ENCODE measurements at places on chromosomes 2 and 18. TPM values are rescaled to one million over a fixed set of nuclear protein-coding genes. Genes with fewer than 3 reads are reported as not detected.

Gene TOGARAM2
- total RNA-seq, result not detected

Gene MOCOS
- total RNA-seq, result 1.4 TPM

Gene NAT8
- total RNA-seq, result not detected

Gene APCDD1
- total RNA-seq, result 20.5 TPM

Gene ANO7
- total RNA-seq, result 1.4 TPM

Gene CNTNAP5
- not detected for total RNA-seq

Gene SETBP1
- total RNA-seq, result 10.4 TPM

Gene ACMSD
- not detected for total RNA-seq

Gene MCM6
- 16.4 TPM for total RNA-seq

Gene SCYGR4
- total RNA-seq, result not detected

Gene HS1BP3
- total RNA-seq, result 23.3 TPM

Gene AGXT
- not detected for total RNA-seq

Gene PLGLB2
- total RNA-seq, result 0.32 TPM

Gene TM4SF20
- not detected for total RNA-seq

Gene GAD1
- total RNA-seq, result not detected

Gene PROKR1
- total RNA-seq, result 0.13 TPM

Gene MLPH
- total RNA-seq, result 47.4 TPM

Gene ICA1L
- total RNA-seq, result 4.9 TPM

Gene LRRC30
- total RNA-seq, result not detected

Gene RTP5
- not detected for total RNA-seq

Gene PDCD1
- not detected for total RNA-seq

Gene ZAP70
- total RNA-seq, result not detected

Gene STK39
- total RNA-seq, result 9.4 TPM

Gene DSC3
- 1.4 TPM for total RNA-seq

Gene LOXHD1
- not detected for total RNA-seq

Gene RBM45
- total RNA-seq, result 11.0 TPM

Gene GRB14
- not detected for total RNA-seq

Gene COMMD1
- 59.2 TPM for total RNA-seq

Gene TPGS2
- 170 TPM for total RNA-seq

Gene GNAL
- 1.8 TPM for total RNA-seq

Gene NETO1
- not detected for total RNA-seq

Gene ERICH2
- total RNA-seq, result not detected

Gene RNMT
- 22.7 TPM for total RNA-seq

Data from epithelial cell of alveolus of lung (primary cell).